ENCODE measurements at places on chromosomes 11 and 22.

- no peak for DNase-seq
These were observed 96.0 kb downstream of the ETS1 start for GRCh38 chr11:128491195-128491936.

GRCh38 chr11:44893846-44894617 is 56.7 kb downstream of the TP53I11 start:
- peak; percentile 68 for DNase-seq

- DNase-seq = no peak
These were observed 207.0 kb downstream of the KIRREL3 start for GRCh38 chr11:126793596-126793995.

DNA sequence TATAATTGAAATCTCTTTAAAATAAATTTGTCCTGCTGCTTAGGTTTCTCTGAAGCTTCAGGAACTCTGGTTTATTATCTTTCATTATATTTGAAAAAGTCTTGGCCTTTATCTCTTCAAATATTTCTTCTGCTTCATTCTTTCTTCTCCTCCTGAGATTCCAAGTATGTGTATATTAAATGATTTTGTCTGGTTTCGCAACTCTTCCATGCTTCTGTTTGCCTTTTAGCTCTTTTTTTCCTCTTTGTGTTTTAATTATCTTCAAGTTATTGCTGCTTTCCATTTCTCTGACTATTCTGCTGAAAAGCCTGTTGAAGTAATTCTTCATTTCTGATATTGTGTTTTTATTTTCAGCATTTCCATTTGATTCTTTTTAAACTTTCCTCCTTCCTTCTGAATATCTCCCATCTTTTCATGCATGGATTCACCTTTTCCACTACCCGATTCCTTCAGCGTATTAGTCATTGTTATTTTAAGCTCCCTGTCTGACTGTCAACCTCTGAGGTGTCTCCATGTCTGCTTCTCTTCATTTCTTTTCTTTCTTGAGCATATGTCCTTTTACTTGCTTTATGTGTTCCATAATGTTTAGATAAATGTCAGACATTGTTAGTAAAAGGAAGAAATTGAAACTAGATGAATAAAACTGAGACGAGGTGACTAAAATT is 46.6 kb upstream of the CTSC start:
- DNase-seq = no peak

GRCh38 chr11:57332694-57333440 is 2.8 kb downstream of the SSRP1 start:
- no peak for DNase-seq

- DNase-seq = no peak
These were observed 34.8 kb downstream of the IRAG1 start for GRCh38 chr11:10658621-10659338.

- no peak for DNase-seq
These were observed 142.3 kb downstream of the IGLL1 start for GRCh38 chr22:23437779-23438178.

GRCh38 chr11:65491163-65491465 is 7.7 kb upstream of the MALAT1 start:
- DNase-seq = no peak

GRCh38 chr11:39690856-39691255 is 1768.6 kb downstream of the LRRC4C start:
- no peak for DNase-seq

GRCh38 chr11:66325263-66325671 is 8.4 kb upstream of the CD248 start:
- no peak for DNase-seq

- no peak for DNase-seq
These were observed 8.6 kb downstream of the HSCB start for GRCh38 chr22:28750471-28750881.

DNA sequence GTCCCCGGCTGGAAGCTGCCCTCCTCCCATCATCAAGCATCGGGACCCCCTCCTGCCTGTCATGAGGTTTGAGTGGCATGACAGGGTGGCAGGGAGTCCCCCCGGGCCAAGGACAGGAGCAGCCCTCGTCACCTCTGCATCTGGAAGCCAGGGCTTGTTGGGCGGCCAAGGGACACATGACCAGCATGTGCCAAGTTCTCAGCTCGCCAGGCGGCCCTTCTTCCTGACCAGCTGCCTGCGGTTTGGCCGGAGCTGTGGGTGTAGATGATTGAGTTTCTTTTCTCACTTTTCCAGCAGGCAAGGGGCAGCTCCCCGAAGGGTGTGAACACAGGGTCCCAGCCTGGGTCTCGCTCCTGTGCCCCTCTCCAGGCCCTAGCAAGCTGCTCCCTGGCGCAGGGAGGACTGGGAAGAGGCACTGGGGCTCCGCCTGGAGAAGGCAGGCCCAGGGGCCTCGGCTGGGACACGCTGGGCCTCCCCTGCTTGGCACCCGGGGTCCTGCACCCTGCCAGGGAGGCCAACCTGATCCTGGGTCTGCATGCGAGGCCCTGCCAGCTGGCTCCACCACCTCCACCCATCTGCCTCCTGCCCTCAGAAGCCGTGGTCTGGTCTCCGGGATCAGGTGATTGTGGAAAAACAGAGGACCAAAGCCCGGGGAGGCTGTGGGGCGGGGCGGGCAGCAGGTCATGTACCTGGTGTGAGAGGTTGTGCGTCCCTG is 13.4 kb downstream of the ARHGAP8 start:
- peak; percentile 52 for DNase-seq

DNA sequence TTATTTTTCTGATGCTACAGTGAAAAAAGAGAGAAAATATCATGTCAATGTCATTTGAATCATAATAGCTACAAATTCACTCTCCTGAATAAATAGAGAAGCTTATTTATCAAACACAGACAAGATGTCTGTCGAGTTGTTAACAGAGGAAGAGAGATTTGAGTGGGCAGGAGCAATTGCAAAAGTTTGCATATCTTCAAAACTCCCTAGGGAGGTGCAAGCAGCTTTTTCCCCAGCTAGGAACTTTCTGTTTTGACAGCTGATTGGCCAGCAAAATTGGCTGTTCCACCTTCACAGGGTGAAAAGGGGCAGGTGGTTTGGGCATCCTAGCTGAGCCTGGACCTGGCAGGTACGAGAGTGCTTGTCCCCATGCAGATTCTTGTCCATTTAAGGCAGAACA is 98.2 kb downstream of the NTM start:
- DNase-seq = no peak

DNA sequence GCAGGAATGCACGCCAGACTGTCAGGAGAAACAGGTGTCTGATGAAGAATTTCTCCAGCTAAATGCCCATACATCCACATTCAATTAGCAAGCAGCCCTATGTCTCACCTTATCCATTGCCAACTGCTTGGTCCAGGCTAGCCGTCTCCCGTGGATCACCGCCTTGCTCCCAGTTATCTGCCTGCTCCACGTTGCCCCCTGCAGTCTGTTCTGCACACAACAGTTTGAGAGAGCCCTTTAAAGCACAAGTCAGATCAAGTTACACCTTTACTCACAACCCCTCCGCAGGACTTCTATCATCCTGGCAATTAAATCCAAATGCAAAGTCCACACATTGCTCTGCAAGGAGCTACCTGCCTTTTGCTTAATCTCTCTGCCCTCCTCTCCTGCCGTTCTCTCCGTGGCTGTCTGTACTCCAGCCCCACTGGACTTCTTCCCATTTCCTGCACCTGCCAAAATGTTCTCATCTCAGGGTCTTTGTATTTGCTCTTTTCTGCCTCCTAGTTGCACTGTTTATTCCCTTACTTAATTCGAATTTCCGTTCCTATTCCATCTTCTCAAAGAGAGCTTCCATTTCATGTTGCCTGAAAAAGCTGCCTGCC is 185.3 kb upstream of the LARGE1 start:
- peak; percentile 81 for DNase-seq

DNA sequence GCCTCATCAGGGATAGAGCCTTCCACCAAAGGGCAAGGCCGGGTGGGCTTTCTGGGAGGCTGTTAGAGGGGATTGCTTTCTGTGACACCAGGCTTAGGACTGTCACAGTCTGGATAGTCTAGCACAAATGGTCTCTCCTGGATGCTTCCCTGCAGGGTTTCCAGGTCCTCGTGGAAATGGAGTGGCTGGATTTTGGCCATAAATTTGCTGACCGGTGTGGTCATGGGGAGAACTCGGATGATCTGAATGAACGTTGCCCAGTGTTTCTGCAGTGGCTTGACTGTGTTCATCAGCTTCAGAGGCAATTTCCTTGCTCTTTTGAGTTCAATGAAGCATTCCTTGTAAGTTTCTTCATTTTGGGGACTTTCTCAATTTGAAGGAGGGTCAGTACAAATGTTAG is 67.1 kb upstream of the HORMAD2 start:
- no peak for DNase-seq

GRCh38 chr11:120385110-120385509 is 48.9 kb downstream of the ARHGEF12 start:
- peak; percentile 6 for DNase-seq

DNA sequence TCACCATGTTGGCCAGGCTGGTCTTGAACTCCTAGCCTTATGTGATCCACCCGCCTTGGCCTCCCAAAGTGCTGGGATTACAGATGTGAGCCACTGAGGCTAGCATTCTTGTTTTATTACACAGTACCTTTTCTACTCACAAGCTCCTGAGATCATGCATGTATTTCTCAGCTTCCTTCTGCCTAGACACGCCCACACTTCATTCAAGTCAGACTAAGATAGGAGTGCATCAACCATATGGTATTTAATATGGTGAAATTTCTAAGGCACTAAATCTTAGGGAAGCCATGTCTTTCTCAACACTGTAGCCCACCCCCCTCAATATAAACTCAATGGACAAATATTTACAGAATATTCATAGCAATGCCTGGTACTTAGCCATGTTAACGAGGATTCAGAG is 62.1 kb downstream of the SLC25A17 start:
- no peak for DNase-seq
